ENCODE measurements at places on chromosomes 16 and 17. TPM values are rescaled to one million over a fixed set of nuclear protein-coding genes. Genes with fewer than 3 reads are reported as not detected.

The ADAM11 gene
- polyA plus RNA-seq: 1.6 TPM

The MYH8 gene
- 0.70 TPM for polyA plus RNA-seq

- no peak for DNase-seq
Measured at GRCh38 chr17:36183001-36183971, 6.8 kb upstream of the TBC1D3B start.

DNA sequence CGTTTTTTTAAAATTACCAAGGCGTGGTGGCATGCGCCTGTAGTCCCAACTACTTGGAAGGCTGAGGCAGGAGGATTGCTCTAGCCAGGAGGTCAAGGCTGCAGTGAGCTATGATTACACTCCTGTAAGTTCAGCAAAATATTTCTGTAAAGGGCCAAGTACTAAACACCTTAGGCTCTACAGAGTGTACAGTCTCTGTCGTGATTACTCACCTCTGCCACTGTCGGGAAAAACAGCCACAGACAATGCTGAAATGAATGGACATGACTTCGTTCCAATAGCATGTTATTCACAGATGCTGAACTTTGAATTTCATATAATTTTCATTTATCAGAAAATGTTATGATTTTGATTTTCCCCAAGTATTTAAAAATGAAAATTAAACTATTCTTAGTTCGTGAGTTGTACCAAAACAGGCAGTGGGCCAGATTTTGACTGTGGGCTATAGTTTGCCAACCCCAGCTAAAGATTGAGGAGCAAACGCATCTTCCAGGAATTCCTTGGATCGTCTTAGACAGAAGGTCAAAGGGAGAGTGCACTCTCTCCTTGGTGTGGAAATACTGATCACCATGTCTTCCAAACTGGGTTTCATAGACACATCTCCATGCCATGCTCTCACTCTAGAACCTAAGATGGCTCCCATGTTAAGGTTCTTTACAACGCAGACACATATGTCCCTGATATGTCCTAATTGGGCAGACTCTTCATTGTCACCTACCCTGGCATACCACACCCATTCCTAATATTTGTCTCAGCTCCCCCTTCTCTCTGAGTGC is 89.5 kb downstream of the MARF1 start:
- DNase-seq: no peak

DNA sequence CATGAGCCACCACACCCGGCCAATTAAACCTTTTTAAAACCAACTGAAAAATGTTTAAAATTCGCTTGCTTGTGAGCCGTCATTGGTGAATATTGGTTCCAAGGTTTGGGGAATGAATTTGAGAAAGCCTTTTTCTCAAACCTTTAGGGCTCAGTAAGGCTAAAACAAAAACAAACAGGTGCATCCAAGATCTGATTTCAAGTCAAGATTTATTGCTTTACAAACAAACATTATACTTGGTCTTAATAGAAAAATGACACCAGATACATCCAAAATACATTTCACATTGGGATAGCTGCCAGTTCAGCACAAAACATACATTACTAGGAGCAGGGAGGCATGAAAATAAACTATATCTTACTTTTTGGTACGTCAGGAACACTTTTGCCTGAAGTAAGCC is 5.4 kb downstream of the C17orf58 start:
- DNase-seq: no peak

DNA sequence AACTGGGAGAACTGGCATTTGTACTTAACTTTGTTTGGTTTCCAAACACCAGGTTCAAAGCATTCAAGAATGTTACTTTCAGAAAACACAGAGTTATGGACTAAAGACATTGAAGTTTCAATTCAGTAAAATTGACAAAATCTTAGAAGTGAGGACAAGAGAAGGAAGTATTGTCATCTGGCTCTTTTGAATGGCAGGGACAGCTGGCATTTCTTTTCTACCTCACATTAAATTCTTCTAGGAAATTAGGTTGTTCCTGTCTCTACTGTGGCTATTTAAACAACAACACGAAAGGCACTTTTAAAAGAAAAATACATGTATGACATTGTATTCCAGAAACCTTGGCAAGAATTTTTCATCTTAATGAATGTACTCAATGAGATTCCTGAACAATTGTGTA is 600.0 kb upstream of the CA10 start:
- DNase-seq: no peak

The C17orf78 gene
- not detected for polyA plus RNA-seq

DNA sequence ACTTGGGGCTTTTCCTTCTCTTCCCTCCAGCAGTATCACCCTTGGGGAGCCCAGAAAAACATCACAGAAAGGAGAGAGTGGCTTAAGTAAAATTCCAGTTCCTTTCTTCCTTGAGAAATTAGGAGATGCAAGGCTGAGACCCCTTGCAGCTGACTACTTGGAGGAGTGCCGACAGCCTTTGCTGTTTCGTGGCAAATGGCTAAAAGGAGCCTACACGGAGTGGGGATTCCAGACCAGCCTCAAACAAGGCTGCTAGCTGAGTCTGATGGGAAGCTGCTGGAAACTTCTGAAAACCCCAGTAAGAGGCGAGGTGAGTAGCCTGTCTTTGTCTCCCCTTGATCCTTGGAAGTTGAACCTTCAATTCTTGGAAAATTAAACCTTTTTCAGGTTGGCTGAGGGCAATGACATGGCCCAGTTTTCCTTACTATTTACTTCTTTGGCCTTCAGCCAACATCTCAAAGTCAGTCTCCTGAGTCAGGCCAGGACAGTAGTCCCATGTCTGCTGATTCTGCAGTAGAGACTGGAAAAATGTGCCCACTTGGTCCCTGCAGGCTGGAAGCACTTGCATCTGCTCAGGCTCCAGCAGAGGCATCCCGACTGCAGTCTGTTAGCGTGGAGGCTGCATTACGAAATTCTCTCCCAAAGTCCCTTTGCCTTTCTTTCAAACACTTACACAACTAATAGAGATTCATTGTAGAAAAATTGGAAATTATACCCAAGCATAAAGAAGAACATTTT is 23.4 kb downstream of the SMIM36 start:
- DNase-seq: no peak

The RND2 gene
- polyA plus RNA-seq: 2.2 TPM

The CDH15 gene
- polyA plus RNA-seq: 3.5 TPM

DNA sequence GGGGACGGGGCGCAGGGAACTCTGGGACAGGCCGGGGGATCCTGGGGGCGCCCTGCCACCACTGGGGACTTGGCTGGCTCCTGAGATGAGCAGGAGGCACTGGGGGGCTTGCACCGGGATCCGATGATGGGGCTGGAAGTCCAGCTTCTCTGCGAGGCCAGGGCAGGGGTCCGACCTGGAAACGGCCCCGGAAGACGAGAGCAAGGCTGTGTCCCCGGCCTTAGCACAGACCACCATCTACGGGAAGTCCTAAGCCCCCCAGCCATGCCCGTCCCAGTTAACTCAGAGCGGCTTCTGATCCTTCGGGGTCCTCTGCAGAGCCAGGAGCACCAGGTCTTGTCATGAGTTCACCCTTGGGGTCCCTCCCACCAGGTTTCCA is 573 bp downstream of the CDT1 start:
- DNase-seq: no peak

GRCh38 chr17:38456031-38456815 is 28.0 kb downstream of the ARHGAP23 start:
- DNase-seq: no peak

The AANAT gene
- polyA plus RNA-seq: not detected

DNA sequence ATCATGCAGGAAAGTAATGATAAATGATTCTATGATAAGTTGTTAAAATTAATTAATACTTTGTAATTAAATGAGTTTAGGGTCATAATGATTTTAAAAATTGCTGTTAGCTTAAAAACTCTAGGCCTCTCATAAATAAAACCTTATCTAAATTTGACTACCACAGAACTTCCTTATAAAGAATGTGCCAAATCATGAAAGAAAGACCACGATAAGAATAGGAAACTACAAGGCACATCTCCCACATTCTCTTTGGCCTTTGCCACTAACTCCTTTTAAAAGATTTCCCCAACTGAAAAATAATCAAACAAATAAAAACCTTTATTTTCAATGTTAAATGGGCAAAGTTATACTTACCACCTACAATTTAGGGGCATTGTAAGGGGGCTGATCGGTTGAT is 164.6 kb upstream of the C17orf78 start:
- DNase-seq: no peak

GRCh38 chr16:11627822-11628457 is 40.3 kb upstream of the SNN start:
- DNase-seq: no peak

DNA sequence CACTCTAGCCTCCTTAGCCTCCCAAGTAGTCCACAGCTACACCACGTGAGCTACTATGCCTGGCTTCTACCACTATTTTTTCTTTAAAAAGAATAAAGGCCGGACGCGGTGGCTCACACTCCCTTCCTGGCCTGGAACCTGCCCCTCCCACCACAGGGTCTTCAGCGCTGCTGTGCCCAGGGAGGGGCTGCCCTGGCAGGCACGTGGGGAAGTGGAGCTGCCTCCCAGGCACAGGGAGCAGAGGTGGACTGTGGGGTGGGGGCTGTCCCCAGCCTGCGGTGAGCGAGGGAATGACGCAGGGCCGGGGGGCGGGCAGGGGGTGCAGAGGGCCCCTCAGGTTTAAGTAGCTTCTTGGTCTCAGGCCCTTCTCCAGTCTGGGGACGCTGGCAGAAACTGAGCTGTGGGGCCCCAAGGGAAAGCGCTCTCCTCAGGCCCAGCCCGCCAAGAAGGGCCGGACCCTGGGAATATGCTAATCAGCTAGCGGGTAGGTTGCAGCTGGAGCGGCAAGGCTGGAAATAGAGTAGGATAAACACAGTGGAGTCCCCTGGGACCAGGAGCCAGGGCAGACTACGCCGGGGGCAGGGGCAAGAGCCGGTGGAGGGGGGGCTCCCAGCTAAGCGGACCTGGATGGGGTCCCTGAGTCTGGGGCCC is 46.8 kb downstream of the TIMM22 start:
- DNase-seq: no peak

- no peak for DNase-seq
Measured at GRCh38 chr16:85988723-85989313, 89.9 kb downstream of the IRF8 start.

The ESRP2 gene
- polyA plus RNA-seq: 25.0 TPM

GRCh38 chr16:8548166-8548565 is 42.1 kb downstream of the TMEM114 start:
- no peak for DNase-seq

Data from left renal pelvis (tissue), 4 donors.